Amniotic epithelial cell (primary cell): ENCODE measurements at places on chromosomes 7 and 10.

GRCh38 chr7:30389791-30390190 is 88.8 kb downstream of the NOD1 start:
- no peak for DNase-seq

DNA sequence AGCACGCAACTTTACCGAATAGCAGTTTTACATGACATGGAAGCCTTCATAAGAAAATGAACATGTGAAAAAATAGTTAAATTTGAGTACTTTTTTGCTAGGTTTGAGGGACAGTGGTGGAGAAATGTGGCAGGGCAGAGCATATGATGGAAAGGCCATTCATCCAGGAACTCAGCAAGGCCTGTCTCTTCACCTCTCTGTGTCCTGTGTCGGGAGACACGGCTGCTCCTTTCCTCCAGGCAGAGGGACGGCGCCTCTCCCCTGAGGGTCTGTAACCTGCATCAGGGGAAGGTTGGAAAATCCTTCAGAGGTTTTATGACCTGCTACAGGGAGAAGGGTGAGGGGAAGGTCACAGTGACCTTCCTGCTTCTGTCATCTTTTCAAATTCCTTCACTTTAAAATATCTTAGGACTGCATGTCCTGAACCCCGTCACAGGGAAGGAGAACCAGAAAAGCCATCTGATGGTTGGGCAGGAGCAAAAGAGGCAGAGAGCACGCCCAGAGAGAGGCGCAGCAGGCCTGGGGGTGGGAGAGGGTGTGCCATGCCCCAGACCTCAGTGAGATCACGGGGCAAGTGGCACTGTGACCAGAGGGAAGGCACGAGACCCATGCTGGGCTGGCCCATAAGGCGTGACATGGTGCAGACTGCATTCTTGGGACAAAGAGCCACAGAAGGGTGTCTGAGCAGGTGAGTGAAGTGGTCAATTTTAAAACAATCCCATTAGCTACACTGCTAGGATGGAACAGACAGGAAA is 44.0 kb downstream of the GSDME start:
- no peak for DNase-seq

- no peak for DNase-seq
Measured at GRCh38 chr10:96650958-96651357, 64.1 kb upstream of the TM9SF3 start.

DNA sequence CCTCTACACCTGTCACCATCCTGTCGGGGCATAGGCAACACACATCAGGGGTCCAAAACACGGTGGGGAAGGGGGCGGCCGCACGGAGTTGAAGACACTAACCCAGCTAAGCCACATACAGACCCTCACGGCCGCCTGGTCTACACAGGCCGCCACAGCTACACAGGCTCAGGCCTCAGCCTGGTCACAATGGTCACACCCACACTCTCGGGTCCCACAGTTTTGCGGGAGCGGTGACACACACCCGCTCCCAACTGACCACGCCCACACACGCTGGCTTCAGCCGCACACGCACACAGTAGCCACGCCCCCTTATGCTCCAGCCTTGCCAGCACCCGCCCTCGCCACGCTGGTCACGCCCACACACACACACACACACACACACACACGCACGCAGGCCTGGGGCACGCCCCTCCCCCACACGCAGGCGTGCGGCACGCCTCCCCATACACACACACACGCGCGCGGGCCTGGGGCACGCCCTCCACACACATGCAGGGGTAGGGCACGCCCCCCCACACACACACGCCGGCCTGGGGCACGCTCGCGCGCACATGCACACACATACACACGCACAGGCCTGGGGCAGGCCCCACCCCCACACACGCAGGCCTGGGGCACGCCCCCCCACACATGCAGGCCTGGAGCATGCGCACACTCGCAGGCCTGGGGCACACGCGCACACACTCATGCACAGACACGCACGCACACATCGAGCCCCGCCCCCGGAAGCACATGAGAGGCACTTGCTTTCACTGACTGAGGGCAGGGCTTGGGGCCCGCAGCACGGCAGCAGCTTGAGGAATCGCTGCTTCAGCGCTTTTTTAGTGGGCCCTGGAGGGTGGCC is 12.3 kb upstream of the OGA start:
- DNase-seq, result peak; percentile 84

GRCh38 chr7:72078301-72078700 is 333.8 kb downstream of the CALN1 start:
- no peak for DNase-seq

GRCh38 chr7:36070230-36070629 is 82.8 kb upstream of the EEPD1 start:
- no peak for DNase-seq

GRCh38 chr10:501596-501995 is 187.9 kb downstream of the DIP2C start:
- DNase-seq, result peak; percentile 28

DNA sequence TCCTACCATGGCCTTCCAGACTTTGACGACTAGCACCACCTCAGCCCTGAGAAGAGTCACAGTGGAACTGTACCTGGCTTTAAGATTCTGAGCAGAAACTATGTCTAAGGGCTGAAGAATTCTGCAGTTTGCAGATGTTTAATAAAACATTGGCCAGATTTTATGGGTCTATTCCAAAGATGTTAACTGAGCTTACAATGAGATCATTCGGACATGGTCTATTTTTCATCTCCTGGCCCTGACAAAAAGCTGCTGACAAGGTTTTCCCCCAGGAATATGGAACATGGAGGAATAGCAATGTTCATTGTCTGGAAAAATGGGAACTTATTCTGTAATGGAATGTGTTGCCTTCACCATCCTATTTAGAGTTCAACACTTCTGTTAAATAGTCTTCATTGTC is 66.4 kb downstream of the PTF1A start:
- no peak for DNase-seq

- DNase-seq, result no peak
Measured at GRCh38 chr7:80106498-80107113, 28.0 kb upstream of the GNAI1 start.

- peak; percentile 97 for DNase-seq
Measured at GRCh38 chr7:134593530-134594392, 44.9 kb downstream of the AKR1B15 start.

- no peak for DNase-seq
Measured at GRCh38 chr10:132645247-132645530, 107.6 kb downstream of the INPP5A start.

- DNase-seq, result peak; percentile 39
Measured at GRCh38 chr10:98045785-98046389, 15.5 kb upstream of the CRTAC1 start.

- DNase-seq, result peak; percentile 20
Measured at GRCh38 chr7:150323682-150324372, 482 bp upstream of the ACTR3C start.

DNA sequence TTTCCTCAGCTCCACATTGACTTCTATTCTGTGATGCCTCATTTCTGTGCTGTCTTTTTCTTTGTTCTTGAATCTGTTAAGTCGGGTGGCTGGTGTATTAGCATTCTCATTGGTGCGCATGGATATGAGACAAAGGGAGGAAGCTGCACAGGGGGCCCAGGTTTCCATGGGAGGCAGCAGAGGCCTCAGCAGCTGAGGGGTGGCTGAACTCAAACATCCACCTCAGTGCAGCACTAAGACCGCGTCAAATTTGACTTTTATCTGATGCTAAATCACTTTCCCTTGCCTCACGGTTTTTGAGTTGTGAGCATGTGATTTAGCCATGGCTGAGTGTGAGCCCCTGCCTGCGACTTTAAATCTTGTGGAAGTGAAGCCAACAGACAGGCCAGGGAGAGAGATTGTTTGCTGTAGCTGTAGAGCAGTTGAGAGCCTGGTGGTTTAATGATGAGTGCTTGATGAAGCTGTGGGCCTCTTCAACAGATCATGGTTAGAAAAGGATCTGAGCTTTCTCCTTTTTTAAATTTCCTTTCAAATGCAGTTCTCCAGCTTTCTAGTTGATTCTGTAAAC is 193.3 kb upstream of the ZNF804B start:
- DNase-seq, result no peak

- no peak for DNase-seq
Measured at GRCh38 chr7:136130511-136131303, 153.5 kb upstream of the MTPN start.

GRCh38 chr10:30510184-30510931 is 76.4 kb downstream of the MAP3K8 start:
- peak; percentile 80 for DNase-seq

DNA sequence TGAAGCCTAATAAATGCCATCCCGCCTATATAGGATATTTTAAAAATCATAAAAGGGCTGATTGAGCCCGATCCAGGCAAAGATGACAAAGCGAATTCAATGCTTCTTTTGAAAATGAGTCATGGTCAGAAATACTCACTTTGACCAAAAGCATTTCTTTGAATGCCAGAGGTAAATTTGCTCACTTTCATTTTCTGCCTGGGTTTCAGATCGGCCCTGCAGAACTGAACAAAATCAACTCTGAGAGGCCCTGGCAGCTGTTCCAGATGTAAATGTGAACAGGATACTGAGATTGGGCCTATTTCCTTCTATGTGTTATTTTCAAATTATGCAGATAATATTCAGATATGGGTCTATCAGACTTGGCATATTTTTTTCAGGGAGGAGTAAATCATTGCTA is 114.8 kb upstream of the ARID5B start:
- peak; percentile 73 for DNase-seq

DNA sequence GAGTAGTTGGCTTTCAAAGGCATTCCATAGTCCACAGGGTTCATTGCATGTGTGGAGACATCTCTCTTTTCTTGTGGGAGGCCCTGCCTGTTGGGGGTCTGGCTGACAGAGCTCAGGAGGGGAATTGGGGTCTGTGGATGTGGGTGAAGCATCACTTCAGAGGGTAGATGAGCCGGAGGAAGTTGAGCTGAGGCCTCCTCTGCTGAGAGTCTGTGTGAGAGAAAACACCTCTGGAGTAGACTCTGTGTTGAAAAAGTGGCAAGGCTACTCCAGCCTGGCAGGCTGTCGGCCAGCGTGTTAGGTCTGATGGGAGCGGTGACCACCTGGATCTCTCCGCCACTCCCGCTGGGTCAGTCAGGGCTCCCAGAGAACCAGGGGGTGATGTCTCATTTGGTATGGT is 358.0 kb upstream of the MGMT start:
- no peak for DNase-seq

DNA sequence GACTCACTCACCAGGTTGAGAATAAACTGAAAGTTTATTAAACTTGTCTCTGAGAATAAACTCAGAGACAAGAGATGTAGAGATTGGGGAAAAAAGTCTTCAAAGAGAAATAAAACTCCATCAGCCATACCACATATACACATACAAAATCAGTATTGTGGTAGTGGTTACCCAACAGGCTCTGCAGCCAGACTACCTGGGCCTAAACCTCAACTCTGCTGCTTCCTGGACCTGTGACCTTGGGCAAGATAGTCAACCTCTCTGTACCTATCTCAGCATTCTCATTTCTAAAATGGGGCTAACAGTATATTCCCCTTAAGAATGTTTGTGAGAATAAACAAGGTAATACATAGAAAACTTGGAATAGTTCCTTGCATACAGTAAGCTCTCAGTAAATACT is 15.3 kb downstream of the TPK1 start:
- DNase-seq, result no peak

DNA sequence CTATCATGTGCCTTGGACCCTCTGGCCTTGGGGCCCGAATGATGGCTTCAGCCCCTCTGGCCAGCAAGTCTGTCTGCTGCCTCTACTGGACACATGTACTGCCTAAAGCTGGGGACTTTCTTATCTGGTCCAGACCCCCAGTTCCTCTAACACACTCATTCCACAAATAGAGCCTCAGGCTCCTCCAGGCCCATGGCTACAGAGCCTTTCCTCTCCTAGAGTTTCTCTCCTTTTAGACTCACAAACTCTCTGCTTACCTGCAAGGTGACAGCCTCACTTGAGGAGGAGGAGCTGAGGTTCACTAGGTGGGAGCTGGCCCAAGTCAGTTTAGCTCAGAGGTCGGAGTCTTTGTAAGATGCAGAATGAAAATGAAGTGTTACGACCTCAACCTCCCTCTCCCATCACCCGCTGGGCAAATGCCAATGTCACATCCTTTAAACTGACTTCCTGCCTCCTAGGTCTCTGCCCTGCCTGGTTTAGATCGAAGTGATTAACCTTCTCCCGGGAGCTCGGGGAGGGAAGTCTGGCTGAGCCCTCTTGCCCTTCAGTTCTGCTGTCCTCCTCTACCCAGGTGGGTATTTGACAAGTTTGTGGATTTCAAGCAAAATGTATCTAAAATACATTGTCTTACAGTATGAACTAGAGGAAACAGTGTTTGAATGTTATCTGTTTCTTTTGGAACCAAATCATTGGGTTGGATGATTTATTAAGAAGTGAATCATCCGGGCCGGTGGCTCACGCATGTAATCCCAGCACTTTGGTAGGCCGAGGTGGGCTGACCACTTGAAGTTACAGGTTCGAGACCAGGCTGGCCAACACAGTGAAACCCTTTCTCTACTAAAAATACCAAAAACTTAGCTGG is 71.9 kb upstream of the TNS3 start:
- DNase-seq, result peak; percentile 54

DNA sequence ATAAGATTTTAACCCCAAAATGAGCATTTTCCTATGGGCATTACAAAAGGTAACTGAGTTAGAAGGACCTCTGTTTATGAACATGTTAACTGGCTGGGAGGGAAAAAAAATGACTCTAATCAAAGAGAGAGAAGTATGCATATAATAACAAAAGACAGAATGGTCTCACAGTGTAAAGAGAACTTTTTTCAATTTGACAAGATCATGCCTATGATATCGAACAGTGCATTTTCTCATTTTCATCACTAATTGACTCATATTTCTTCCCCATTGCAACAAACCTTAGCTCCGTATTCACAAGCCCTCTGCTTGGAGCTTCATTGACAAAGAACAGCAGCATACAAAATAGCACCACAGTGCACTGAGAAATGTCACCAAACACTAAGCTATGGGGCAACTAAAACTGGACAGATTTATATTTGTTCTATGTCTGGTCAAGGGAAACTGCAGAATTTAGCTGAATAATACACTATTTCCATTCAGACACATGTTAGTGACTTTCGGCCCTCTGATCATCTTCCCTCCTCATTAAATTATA is 45.6 kb downstream of the SMURF1 start:
- DNase-seq, result no peak

DNA sequence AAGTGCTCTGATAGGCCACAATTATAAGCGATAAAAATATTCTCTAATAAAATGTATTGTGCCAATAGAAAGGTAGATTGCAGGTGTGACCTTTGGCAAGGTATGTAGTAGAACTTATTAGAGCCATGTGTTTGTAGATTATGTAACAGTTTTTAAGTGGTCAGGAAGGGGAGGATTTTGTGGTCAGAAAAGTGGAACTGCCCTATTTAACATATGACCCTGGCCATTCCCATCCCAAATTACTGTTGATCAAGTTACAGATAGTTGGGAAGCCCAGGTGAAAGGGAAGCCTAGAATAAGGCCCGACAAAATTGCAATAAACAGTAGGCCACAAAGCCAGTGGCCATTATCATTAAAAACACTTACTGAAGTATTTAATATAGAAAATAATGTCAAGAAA is 89.2 kb downstream of the SPAG6 start:
- DNase-seq, result no peak

GRCh38 chr10:122279725-122280141 is 8.6 kb downstream of the BTBD16 start:
- DNase-seq, result peak; percentile 46

- no peak for DNase-seq
Measured at GRCh38 chr10:122974543-122975064, 5.6 kb upstream of the PSTK start.

GRCh38 chr10:79322616-79323543 is 24.4 kb upstream of the PPIF start:
- peak; percentile 81 for DNase-seq
